ENCODE measurements at places on chromosomes 12 and 14. TPM values are rescaled to one million over a fixed set of nuclear protein-coding genes. Genes with fewer than 3 reads are reported as not detected.

The MSI1 gene
- 0.58 TPM for total RNA-seq

The SPRYD4 gene
- 3.0 TPM for total RNA-seq

The TAS2R10 gene
- 0.32 TPM for total RNA-seq

- no peak for DNase-seq
Observed at GRCh38 chr12:112674539-112674938, 117.0 kb upstream of the RPH3A start.

DNA sequence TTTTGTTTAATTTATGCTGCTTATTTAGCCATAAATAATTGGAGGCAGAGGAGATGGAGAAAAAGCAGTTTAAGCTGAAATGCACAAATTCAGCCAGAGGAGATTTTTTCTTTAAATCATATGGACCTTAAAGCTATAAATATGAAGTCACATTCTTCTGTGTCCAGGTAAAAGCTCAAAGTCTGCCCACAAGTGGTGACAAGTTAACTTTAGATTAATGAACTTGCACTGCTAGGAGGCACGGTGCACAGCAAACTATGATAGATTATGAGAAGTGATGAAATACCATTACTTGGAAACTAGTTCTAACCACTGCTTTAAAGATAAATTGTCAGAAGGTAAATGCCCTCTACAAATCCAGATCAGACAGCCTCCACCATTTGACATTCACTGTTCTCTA lies 69.0 kb downstream of the IFT81 start:
- no peak for DNase-seq

DNA sequence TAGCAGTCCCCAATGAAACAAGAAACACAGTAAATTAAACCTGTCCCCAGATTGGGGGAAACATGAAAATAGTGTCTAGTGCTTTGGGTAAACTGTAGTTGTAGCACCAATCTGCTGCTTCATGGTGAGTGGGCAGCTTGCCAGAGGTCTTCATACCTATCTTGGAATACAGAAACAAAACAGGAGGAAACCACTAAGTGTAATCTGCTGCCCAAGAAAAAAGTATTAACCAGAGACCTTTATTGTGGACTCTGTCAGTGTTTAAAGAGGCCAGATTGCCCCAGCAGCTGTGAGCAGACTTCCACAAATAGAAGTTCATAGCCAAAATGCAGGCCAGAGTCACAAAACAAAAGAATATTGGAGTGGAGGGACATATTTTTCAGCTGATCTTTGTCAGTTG lies 2.3 kb downstream of the ISCU start:
- DNase-seq: peak; percentile 12

The DERA gene
- 34.2 TPM for total RNA-seq

- DNase-seq: no peak
Observed at GRCh38 chr14:103560691-103561090, 1.8 kb downstream of the BAG5 start.

DNA sequence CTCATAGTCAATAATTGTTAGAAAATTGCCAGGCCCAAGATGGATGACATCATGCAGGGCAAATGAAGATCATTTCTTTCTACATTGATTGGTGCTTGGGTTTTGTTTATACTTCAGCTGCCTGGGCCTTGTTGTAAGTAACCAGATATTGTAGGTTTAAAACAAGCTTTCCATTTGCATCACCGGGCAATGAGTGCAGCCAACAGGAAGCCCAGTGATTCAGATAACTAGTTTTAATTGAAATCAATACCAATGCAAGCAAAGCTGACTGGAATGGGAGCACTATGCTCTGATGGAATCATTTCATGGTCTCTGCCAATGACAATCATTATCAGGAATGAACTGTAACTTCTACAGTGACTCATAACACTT lies 279.3 kb downstream of the DUSP6 start:
- DNase-seq: no peak
